ENCODE measurements at places on chromosomes 3 and 15.

DNA sequence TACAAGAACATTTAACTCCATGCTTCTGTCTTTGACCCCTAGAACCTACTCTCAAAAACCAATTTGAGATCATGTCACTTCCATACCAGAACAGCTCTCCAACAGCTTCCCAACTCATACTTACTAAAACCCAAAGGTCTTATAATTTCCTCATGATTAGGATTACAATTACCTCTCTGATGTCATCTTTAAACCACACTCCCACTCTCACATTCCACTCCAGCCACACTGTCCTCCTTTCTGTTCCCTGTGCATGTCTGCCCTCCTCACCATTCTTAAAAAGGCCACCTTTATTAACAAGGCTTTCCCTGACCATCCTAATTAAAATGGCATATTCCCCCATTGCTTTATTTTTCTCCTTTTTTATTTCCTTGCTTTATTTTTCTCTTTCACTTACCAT, 18.9 kb downstream of the PHC3 start:
- no peak for DNase-seq

DNA sequence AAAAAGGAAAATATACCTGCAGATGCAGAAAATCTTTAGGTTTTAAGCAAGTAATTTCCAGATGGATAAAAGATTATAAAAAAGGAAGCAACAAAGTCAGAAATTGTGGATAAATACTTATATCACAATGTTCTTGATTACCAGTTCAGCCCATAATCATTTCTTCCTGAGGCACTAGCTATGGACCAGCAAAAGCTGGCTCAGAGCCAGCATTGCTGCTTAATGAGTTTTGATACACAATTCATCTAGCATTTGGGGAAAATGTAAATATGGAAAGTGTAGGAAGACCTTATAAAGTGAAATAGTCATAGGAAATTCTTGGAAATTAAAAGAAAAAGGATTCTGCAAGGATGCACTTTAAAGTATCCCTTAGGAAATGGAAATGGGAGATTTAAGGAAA, 168.3 kb upstream of the GBE1 start:
- DNase-seq: no peak

GRCh38 chr3:121430664-121431215, 115.0 kb downstream of the POLQ start:
- no peak for DNase-seq

DNA sequence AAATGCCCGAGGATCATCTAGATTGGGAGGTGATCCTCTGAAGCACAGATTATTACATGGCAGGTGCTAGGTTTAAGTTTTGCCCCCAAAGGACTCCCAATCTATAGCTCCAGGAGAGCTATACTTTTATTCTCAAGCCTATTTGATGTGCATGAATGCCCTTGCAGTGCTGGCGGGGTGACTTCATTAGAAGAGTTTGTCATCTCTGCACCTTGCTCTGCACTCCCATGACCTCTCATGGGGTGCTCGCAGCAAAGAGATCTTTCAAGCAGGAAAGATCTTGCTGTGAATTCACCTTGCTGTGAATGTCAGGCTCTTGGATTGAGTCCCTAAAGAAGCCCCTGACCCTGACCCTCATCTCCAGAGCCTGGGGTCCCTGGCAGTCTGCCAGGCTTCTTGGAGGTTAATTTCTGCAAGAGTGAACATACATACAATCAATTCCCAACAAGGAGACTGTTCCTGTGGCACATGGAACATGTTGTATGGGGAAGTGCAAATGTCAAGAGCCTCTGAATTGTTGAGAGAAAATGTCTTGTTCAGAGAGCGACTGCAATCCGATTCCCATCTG, 45.9 kb downstream of the FAM43A start:
- no peak for DNase-seq

- DNase-seq: peak; percentile 57
Measured at GRCh38 chr3:42839616-42840015, 30.4 kb downstream of the ACKR2 start.

GRCh38 chr3:148923592-148923991, 58.5 kb downstream of the CPA3 start:
- no peak for DNase-seq

DNA sequence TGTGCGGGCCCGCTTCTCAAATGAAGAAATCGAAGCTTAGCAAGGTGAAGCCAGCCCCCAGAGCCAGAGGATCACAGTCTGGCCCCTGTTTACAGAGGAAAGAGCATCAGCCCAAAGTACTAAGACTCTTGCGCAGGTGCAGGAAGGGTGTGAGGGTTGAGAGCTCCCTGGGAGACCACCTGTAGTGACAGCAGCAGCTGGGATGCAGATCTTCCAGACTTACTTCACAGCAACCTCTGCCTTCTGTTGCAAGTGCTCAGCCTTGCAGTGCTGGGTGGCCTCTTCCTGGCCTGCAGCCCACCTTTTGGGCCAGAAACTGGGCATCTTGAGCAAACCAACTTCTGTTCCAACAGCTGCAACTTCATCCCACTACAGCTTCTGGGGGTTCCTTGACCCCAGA, 19.7 kb downstream of the SPATA12 start:
- DNase-seq: no peak

DNA sequence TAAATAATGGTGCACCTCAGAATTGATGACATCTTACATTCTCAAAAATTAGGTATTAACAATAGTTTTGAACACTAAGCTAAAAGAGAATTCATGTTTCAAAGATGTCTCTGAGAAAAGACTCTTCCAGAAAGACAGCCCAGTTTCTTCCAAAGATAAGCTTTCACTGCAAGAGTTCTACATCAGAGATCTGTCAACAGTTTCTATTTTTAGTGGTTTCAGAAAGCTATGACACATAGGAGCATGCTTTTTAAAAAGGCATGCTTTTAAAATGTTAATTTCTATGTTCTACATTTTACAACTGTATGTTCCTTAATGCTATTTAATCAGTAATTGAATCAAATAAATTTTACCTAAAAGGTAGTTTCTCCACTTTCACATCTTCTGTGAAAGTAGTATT, 88.2 kb downstream of the PLOD2 start:
- DNase-seq: peak; percentile 11

- peak; percentile 59 for DNase-seq
Measured at GRCh38 chr3:5426094-5426883, 238.8 kb downstream of the EDEM1 start.

DNA sequence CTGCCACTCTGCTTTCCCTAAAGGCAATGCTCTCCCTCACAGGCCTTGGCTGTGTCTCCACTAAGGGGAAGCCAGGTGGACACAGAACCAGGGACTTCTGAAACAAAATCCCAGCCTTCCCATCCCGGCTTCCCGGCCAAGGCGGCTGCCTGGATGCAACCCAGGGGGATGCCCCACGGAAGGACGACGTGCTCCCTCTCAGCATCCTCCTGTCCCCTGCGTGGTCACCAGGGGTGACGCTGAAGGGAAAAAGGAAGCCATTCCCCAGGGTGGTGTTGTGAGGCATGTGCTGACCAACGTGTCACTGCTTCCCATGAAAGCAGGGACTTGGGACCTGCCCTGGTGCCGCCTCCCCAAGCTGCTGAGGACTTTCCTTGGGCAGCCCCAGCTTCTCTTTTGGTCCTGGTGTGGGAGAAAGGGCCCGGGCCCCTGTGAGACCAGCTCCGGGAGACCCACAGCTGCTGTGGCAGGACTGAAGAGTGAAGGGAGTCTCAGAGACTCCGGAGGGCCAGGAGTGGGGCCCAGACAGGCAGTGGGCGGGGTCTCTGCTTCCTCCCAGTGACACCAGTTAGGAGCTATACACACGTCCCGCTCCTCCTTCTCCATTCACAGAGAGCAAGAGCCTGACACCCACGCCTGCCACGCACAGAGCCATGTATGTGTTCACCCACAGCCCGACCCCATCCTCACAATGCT, 139.2 kb downstream of the NUP210 start:
- DNase-seq: no peak

DNA sequence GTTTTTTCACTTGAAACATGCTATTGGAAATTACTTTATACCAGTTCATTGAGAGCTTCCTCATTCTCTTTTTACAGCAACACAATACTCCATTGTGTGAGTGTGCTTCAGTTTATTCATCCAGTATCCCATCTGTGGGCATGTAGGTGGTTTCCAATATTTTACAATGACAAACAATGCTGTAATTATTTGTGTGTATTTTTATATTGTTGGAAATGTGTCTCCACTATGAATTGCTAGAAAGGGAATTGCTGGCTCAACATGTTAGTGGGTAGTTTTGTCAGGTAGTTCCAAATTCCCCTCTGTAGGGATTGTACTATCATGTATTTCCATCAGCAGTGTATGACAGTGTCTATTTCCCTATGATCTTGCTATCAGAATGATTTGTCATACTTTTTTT, 65.8 kb upstream of the MAGI1 start:
- DNase-seq: no peak

DNA sequence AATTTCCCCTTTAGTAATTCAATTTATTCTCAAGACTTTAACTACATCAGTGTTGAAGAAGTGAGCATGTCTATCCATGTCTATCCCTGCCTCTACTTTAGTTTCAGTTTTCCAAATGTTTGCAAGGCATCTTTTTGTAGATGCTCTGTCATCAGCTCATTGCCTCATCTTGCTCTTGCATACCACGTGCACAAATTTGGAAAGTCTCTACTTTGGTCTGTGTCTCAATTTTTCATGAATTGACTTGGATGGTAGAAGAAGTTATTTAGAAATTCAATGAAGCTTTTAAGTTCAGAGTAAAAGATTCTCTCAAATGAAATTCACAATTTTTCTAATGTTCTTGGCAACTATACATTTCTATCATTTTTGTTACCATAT, 55.3 kb downstream of the CLDN1 start:
- DNase-seq: no peak
